ENCODE measurements at places on chromosomes 5 and 9. TPM values are rescaled to one million over a fixed set of nuclear protein-coding genes. Genes with fewer than 3 reads are reported as not detected.

Gene CCDC180
- total RNA-seq, result 1.3 TPM

DNA sequence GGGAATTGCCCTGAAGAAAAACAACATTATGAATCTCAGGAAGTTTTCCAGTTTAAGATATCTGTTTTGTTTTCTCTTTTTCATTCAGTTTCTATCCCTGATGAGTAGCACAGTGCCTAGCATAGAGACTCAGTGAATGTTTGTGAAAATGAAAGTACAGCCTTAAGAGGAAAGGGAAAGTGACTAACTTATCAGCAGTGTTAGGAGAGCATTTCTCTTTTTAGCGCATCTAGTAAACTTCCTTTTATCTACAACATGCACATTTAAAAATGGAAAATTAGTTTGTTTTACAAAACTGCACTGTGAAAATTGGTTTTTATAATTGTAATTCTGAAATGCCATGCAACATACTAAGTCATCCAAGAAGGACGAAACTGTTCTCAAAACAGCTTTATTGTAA lies 110.8 kb downstream of the SMARCA2 start:
- H3K4me3 ChIP-seq, result peak overlapping the region; percentile 54
- H3K27me3 ChIP-seq, result no peaks in the 10 kb centered on the region
- peak overlapping the region; percentile 83 for H3K27ac ChIP-seq
- H3K36me3 ChIP-seq, result peaks cover 40% of the 10 kb centered on the region
- H3K4me1 ChIP-seq, result peaks cover 44% of the 10 kb centered on the region

GRCh38 chr5:154801083-154801482 lies 45.9 kb downstream of the LARP1 start:
- H3K4me3 ChIP-seq, result no peak overlapping the region
- no peaks in the 10 kb centered on the region for H3K27me3 ChIP-seq
- H3K36me3 ChIP-seq, result peaks cover 45% of the 10 kb centered on the region
- no peak for DNase-seq
- H3K4me1 ChIP-seq, result peaks cover 16% of the 10 kb centered on the region

DNA sequence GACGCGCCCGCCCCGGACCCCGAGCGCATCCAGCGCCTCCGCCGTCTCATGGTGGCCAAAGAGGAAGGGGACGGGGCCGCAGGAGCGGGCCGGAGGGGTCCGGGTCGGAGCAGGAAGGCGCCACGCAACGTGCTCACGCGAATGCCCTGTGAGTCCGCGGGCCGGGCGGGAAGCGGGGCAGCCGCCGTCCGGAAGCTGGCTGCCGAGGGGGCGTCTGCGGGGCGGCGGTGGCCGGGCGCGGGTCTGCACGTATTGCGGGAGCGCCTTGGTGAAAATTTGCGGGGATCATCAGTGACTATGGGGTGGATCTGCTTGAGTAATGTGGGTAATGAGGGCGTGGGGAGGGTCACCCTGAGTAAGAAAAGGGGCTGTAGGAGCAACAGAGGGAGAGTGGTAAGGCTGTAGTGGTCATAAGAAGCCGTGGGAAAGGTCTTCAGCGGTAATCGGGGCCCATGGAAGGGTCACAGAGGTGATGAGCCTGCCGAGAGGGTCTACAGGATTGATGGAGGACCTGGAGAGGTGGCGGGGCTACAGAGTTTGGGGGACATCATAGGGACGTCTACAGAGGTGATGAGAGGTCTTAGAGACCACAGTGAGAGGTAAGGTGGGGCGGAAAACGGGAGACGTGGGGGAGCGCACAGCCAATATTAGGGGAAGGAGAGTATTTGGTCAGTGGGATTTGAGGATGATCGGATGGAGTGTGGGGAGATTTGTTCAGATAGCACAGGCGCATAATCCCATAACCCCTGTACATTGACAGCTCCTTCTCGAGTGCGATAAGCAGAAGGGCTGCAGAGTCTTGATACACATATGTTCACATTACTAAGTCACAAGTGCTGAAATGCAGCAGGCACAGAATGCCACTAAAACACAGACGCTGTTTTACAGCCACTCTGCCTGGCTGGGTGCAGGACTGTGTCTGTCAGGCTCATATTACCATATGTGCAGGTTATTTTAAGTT lies 819 bp downstream of the LSM11 start:
- DNase-seq, result no peak
- H3K36me3 ChIP-seq, result peaks cover 18% of the 10 kb centered on the region
- no peaks in the 10 kb centered on the region for H3K27me3 ChIP-seq
- H3K4me3 ChIP-seq, result peak overlapping the region; percentile 91

- H3K4me3 ChIP-seq, result no peak overlapping the region
- H3K36me3 ChIP-seq, result no peaks in the 10 kb centered on the region
- H3K4me1 ChIP-seq, result no peaks in the 10 kb centered on the region
- no peak overlapping the region for H3K27ac ChIP-seq
- no peaks in the 10 kb centered on the region for H3K27me3 ChIP-seq
These were observed 499.3 kb downstream of the SPOCK1 start for GRCh38 chr5:136999787-137000186.

GRCh38 chr5:36881304-36881703 lies 4.7 kb downstream of the NIPBL start:
- no peaks in the 10 kb centered on the region for H3K27me3 ChIP-seq
- H3K27ac ChIP-seq, result no peak overlapping the region
- H3K4me3 ChIP-seq, result no peak overlapping the region
- DNase-seq, result no peak

DNA sequence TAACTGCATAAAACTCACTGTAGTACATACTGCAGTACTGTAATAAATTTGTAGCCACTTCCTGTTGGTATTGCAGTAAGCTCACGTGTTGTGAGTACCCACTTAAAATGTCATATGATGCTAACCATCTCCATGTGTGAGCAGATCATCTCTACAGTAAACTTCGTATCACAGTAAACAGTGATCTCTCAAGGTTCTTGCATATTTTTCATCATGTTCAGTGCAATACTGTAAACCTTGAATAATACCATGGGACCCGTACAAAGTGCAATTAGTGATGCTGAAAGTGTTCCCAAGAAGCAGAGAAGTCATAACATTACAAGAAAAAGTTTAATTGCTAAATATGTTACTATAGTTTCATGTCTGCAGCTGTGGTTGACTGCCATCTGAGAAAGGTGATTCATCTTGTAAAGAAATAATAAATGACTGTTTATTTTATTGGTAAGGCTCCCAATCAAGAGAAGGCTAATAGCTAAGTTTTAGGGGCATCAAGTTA lies 253.8 kb upstream of the POU5F2 start:
- H3K4me1 ChIP-seq, result peaks cover 14% of the 10 kb centered on the region
- DNase-seq, result no peak
- no peaks in the 10 kb centered on the region for H3K27me3 ChIP-seq
- H3K36me3 ChIP-seq, result peaks cover 16% of the 10 kb centered on the region
- no peak overlapping the region for H3K4me3 ChIP-seq
- H3K27ac ChIP-seq, result no peak overlapping the region

DNA sequence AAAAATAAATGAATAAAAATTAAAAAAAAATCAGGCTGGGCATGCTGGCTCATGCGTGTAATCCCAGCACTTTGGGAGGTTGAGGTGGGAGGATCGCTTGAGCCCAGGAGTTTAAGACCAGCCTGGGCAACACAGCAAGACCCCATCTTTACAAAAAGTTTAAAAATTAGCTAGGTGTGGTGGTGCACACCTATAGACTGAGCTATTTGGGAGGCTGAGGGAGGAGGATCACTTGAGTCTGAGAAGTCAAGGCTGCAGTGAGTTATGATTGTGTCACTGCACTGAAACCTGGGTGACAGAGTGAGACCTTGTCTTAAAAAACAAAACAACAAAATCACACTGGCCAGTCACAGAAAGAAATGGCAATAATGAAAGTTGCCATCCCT lies 3.4 kb upstream of the CNTRL start:
- peak overlapping the region; percentile 91 for H3K27ac ChIP-seq
- no peaks in the 10 kb centered on the region for H3K27me3 ChIP-seq
- H3K4me3 ChIP-seq, result peak overlapping the region; percentile 99
- H3K36me3 ChIP-seq, result peaks cover 24% of the 10 kb centered on the region

DNA sequence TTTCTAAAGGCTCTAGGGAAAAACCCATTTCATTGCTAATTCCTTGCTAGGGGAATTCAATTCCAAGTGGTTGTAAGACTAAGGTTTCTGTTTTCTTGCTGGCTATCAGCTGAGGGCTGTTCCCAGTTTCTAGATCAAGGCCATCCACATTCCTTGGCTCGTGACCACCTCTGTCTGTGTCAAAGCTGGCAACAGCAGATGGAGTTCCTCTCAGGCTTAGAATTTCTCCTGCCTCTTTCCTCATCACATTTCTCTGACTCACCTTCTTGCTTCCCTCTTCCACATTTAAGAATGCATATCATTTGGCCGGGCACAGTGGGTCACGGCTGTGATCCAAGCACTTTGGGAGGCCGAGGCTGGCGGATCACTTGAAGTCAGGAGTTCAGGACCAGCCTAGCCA lies 19.0 kb downstream of the DAB2IP start:
- peaks cover 11% of the 10 kb centered on the region for H3K27me3 ChIP-seq
- no peak overlapping the region for H3K4me3 ChIP-seq
- no peak overlapping the region for H3K27ac ChIP-seq
- no peak for DNase-seq
- H3K36me3 ChIP-seq, result no peaks in the 10 kb centered on the region

Gene KLHL3
- total RNA-seq, result 10.8 TPM

DNA sequence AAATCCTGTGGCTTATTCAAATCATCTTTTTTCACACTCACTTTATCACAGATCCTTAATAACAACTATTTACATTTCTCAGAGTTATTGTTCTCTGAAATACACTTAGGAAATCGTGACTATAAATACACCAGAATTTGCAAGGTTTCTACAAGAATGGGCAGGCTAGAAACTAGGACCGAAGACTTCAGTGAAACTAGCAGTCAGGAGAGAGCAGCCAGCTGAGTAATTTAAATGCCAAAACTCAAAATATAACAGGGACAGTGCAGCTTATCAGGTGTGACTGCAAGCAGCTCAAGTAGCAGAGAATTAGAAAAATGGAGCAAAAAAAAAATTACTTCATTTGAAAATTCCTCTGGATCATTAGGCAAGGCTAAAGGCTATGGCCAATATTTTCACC lies 719.3 kb upstream of the ZNF608 start:
- no peaks in the 10 kb centered on the region for H3K4me1 ChIP-seq
- H3K27ac ChIP-seq, result no peak overlapping the region
- H3K4me3 ChIP-seq, result no peak overlapping the region
- DNase-seq, result no peak

DNA sequence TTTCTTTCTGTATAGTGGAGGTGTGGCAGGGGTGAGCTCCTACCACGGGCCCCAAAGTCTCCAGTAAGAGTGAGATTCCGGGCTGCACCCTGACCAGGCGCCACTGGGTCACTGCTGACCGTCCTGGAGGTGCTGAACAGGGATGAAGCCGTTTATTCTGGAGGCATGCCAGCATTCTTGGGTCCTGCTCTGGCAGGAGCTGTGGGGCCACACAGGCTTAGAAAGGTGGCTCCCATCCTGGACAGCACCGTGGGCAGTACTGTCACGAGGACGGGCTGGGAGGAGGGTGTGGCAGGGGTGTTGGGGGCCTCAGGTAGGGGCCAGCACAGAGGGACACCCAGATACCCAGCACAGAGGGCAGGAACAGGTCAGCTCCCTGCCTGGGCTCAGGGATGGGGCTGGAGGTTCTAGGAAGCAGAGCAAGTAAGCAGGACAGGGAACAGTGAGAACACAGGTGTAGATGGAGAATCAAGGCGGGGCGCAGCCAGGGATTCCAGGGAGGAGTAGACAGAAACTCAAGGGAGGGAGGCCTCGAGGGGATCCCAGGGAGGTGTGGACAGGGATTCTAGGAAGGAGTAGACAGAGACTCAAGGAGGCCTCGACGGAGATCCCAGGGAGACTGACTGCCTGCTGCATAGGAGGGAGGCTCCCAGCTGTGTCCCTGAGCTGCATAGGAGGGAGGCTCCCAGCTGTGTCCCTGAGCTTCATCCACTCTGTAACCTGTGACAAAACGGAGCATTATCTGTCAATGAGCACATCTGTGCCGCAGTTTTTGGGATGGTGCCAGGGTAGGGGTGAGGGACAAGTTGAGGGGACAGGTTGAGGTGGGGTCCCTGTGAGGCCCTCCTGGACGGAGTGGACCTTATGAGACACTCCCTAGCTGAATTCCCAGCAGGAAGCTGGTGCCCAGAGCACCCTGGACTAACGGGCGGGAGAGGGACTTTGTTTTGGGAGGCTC lies 1.1 kb upstream of the PLEKHG4B start:
- H3K36me3 ChIP-seq, result no peaks in the 10 kb centered on the region
- DNase-seq, result no peak
- H3K4me1 ChIP-seq, result peaks cover 3% of the 10 kb centered on the region
- H3K4me3 ChIP-seq, result peak overlapping the region; percentile 53

DNA sequence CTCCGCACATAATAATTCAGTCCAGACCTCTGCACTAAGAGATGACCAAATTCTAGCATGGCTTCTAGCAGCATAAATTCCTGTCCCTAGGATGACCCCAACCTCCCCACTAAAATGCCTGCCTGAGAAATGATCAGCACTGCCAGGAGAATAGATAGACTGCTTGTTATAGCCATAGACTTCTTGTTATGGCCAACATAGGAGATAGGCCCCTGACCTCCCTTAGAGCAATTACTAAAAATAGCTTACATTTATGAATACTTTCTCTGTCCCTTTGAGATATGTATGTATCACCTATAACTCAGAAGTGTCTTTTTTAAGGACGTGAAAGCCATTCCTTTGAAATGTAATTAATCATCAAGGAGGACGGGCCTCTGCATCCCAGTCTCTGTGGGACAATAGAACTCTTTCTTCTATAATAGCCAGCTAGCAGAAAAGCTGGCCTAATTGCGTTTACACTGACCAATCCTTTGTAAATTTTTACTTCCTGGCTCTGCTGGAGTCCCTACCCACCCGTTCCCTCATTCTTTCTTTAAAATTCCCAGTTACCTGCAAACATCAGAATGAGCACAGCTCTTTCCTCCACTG lies 1002.7 kb downstream of the CDH18 start:
- no peak overlapping the region for H3K4me3 ChIP-seq
- DNase-seq, result no peak
- no peak overlapping the region for H3K27ac ChIP-seq
- H3K4me1 ChIP-seq, result no peaks in the 10 kb centered on the region
- no peaks in the 10 kb centered on the region for H3K27me3 ChIP-seq
- H3K36me3 ChIP-seq, result no peaks in the 10 kb centered on the region

Gene KIF27
- 1.9 TPM for total RNA-seq

Gene FGF18
- 0.21 TPM for total RNA-seq

DNA sequence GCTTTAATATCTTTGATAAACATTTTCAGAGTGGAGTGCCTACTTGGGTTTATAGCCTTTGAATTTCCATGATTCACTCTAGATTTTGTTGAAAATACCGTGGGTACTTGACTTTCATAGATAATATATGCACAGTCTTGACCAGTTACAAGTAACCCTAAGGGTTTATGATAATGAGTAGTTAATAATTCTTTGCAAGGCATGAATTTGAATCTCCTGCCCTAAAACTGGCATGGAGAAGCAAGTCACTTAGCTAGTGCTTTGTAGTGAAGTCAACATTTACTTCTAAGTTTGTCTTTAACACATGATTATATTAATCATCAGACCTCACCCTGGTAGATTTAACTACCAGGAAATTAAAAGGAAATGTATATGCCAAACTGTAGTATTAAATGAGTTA lies 115.8 kb downstream of the CWC27 start:
- H3K36me3 ChIP-seq, result peaks cover 10% of the 10 kb centered on the region
- H3K27me3 ChIP-seq, result no peaks in the 10 kb centered on the region
- no peak for DNase-seq

Gene FLT4
- 6.0 TPM for total RNA-seq

Gene PRSS3
- total RNA-seq, result not detected

Measured in activated naive CD8-positive, alpha-beta T cell treated with anti-CD3 and anti-CD28 coated beads for 36 hours (primary cell).